ENCODE measurements at places on chromosomes 3 and 15. TPM values are rescaled to one million over a fixed set of nuclear protein-coding genes. Genes with fewer than 3 reads are reported as not detected.
A peak's percentile ranks its signal among the peaks of the same experiment; 100 is the strongest.

DNA sequence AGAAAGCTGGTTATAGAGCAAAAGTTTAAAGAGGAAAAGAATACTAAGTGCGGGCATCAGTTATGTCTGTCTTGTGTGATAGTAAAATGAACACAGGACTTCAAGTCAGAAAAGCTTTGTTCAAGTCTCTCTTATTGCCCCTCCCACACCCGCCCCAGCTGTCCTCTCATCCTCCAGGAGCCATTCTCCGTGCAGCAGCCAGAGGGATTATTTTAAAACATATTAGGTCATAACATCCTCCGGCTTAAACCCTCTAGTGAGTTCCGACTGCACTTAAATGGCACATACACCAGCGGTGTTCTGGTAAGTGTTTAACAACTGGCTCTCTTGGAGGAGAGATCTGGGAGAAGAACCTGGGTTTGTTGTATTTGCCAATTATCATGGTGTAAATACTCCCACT, 104.8 kb upstream of the TNFAIP8L3 start:
- DNase-seq = no peak

GRCh38 chr3:99702953-99703943, 64.9 kb downstream of the COL8A1 start:
- DNase-seq = no peak

GRCh38 chr3:188133219-188133618, 20.7 kb upstream of the LPP start:
- no peak for DNase-seq

DNA sequence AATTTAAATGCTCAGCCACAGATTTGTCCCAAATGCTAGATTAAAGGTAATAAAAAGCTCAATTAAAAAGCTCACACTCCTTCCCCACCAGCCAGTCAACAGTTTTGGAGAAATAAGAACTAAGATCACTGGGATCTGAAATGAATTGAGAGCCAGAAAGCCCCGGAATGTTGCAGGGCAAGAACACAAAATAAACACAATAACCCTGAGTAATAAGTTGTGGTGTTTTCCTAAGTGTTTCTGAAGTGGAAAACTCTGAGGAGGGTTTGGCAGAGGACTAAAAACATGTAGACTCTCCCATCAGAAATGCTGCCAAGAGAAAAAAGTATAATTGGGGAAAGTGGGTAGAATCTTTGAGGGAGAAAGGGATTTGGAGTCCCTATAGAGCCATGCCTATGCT, 127.8 kb downstream of the ABI3BP start:
- no peak for DNase-seq

DNA sequence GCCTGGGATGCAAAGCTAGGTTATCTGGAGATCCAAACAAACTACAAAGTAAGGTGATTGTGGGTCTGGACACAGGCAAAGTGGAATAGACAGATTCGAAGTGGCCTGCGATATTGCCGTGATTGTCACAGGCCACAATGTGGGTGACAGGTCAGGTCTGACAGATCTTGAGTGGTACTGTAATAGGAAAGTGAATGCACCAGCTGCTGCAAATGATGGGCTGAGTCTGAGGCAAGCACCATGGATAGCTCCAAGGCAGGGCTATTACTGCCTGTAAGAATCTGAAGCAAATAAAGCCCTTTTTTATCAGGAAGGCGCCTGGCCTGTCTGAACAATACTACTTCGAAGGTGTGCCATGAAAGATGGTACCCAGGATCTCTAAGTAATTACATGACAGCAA, 10.0 kb downstream of the ARMC8 start:
- DNase-seq = no peak

DNA sequence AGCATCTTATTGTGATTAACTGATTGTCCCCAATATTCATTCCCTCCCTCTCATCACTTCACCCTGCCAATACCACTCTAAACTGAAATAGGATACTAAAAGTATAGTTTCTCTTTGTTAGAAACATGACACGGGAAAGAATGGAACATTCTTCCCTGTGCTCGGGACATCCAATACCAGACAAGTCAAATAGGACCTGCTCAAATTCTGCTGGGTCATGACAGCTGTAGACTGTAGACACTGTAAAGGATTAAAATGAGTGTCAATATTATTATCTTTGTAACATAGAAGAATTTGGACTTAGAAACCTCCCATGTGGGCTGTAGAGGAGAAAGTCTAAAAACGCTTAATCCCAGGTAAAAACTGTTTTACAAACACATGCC, 315.0 kb upstream of the NR2E3 start:
- no peak for DNase-seq

- peak; percentile 70 for DNase-seq
These were observed 86.5 kb upstream of the MYZAP start for GRCh38 chr15:57505056-57505715.

DNA sequence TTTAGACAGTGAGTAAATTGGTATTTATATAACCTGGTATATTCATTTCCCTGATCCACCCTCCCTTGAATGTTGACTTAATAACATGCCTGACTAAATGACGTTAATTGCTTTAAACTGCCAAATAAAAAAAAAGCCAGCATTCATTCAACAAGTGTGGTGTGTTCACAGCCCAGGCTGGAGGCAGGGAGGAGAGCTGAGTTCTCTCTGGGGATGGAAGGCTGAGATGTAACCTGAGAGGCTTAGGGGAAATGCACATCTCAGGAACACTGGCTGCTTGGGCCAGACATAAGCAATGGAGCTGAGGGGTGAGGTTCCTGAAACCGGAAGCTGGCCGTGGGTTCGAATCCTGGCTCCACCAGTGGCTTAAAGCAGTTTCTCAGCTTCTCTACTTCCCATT, 17.3 kb downstream of the CACNA2D3 start:
- DNase-seq = no peak

GRCh38 chr3:159872374-159873109, 116.1 kb upstream of the IL12A start:
- no peak for DNase-seq

- DNase-seq = no peak
These were observed 172.7 kb downstream of the MEGF11 start for GRCh38 chr15:66080717-66081398.

DNA sequence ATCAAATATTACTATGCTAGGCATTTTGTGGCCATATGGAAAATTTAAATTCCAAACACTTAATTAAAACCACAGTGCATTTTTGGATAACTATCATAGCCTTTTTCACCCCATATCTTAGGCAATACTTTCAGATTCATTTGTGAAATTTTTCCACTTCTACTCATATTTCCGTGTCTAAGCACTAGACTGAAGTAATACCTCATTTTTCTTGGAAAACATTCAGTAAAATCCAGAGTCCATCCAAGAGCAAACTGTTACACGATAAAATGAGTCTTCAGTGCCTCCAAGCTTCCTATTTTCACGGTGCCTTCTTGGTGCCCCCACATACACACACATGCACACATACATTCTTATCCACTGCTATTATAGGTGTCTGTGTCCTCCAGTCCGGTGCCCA, 845.9 kb downstream of the TBL1XR1 start:
- DNase-seq = no peak

DNA sequence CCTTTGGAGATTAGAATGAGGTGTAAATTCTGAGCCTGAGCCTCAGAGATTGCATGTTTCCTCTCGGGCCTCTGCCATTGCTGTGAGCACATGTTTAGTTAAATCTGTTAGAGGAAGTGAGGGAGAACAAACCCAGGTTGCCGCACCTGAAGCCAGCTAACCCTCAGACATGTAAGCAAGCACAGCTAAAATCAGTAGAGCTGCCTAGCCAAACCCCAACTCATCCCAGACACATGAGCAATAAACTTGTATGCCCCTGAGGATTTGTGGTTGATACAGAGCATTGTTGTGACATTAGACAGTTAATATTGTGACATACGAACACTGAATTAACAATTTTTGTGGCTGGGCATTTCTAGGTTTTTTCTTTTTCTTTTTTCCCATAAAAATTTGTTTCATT, 41.9 kb downstream of the NMD3 start:
- DNase-seq = peak; percentile 28

GRCh38 chr3:43074482-43074881, 31.4 kb downstream of the POMGNT2 start:
- no peak for DNase-seq

DNA sequence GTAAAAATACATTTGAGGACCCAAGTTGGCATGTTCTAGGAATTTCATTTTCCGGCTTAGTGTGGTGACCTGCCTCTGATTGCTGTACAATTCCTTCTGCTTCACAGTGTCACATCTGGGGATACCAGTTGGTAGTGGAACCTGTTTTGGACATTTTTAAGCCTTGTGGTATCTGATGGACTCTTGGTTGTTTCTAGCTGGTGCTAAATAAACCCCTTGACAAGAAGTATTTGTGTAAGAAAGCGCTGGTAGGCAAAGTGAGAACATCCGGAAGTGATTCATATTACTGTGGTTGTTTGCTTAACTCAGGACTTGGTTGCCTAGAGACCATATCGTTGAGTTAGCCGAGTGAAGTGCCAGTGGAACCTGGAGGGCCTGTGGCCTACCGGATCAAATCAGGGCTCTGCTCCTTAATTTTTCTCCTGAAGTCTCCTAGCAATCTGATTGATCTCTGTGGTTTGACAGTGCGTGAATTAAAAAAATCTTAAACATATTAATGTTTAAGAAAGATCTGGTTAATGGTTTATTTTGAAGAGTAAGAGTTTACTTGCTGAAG, 12.8 kb downstream of the IQGAP1 start:
- peak; percentile 68 for DNase-seq

DNA sequence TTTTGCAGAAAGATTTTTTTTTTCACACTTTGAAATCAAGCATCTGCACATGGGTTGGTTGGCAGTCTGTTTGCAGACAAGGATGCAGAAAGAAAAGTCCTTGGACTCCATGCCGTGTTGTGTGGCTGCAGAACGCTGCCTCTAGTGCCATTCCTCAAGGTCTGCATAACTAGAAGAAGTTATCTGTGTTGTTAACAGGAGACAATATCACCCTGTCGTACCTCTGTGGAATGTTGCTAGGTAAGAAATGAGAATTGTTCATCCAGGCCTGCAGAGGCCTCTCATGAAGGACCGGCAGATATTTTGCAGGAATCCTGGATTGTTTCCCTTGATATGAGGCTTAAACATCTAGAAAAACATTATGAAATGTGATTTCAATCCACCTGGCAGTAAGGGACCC, 58.5 kb upstream of the PPARG start:
- DNase-seq = no peak

GRCh38 chr3:23913873-23914743, 2.7 kb downstream of the NKIRAS1 start:
- no peak for DNase-seq

DNA sequence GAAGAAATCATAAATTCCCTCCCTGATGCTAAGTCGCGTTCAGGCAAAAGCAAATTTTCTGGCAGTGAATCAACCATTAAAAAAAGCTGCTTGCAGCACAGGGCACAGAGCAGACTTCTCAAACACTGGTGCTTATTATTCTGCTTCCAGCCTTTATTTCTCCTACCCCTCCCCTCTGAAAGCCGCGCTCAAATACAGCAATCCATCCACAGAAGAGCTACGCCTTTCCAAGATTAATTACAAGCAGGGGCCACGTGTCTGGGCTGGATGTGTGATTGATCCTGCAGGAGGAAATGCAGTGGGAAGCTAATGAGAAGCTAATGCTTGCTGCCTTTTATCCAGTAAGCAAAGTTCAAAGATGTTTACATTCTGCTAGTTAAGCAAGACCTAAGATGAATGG, 134.9 kb upstream of the TOPAZ1 start:
- DNase-seq = peak; percentile 59

DNA sequence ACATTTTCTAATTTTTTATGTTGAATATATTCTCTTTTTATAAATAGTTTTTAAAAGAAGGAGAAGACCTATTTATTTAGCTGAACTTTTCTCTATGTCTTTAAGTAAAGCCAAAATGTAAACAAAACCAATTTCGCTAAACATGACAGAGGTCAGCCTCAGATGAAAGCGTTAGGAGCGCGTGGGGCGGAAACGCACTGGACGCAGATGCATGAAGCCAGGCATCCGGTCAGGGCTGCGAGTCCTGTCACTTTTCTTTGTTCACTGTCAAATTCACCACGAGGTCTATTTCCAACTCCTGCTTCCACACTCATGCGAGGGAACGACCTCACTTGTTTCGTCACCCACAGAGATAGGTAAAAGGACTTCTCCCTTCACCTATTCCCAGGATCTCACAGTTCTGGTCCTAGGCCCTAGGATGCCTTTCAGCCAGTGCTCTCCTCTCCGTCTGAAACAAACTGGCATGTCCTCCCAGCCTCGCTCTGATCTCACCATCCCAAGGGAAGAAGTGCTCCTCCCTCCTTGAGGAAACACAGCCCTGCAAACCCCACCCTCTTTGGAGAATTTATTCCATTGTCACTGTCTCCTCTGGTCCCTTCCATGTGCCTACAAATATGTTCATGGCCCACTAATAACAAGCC, 57.9 kb downstream of the ITGB5 start:
- no peak for DNase-seq

DNA sequence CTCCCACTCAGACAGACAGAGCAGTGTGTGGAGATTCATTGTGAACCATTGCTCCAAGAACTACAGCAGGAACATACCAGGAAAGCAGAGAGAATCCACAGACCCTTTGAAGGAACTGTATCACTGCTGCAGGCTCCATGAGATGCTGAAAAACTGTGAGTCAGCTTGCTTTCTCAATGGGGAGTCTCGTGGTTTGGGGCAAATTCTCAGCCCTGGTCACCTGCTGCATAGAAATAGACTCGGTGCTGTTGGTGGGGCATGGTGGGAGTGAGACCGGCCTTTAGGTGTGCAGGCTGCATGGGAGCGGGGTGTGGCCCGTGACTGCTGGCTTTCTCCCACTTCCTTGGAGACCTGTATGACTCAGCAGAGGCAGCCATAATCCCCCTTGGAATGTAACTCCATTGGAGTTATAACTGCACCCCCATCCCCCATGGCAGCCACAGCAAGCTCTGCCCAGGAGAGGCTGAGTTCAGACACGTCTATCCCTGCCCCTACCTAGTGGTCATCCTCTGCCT, 35.6 kb downstream of the ALCAM start:
- no peak for DNase-seq

DNA sequence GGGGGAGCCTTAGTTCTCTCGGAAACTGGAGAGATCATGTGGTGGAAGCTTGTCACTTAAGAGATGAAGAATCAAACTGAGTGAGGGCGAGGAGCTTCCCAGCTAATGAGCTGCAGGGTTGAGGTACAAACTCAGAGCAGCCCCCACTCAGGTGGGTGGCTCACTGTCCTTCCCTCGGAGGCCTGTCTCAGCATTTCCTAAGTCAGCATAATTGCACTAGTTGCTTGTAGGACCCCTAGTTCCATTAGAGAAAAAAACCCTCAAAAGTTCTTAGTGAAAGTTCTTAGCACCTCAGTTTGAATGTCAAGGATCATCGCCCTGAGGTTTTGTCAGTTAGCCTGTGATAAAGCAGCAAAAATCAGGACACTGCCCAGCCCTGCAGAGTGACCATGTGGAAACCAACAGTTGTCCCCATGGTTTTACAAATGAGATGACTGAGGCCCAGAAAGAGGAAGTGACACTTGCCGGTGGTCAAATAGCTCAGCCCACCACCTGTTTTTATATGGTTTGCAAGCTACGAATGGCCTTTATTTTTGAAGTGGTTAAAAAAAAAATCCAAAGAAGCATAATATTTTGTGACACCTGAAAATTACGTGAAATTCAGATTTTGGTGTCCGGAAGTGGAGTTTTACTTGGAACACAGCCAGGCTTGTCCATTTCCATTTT, 11.9 kb downstream of the SMAD6 start:
- DNase-seq = no peak

The DGKG gene
- 13.4 TPM for total RNA-seq

The GABRR3 gene
- total RNA-seq = not detected

The ZMYND10 gene
- 61.4 TPM for total RNA-seq

The CMTM7 gene
- total RNA-seq = 7.0 TPM

The GSK3B gene
- total RNA-seq = 21.3 TPM

The ZBBX gene
- total RNA-seq = not detected

The RETNLB gene
- total RNA-seq = 103 TPM

The EPHB1 gene
- not detected for total RNA-seq

The NR2E3 gene
- not detected for total RNA-seq

The CNTN3 gene
- total RNA-seq = 8.0 TPM

The ABI3BP gene
- total RNA-seq = 252 TPM

The ZNF502 gene
- total RNA-seq = 1.3 TPM

The GOLGA8O gene
- not detected for total RNA-seq

All from stomach (tissue), 19 donors.